Stimulated activated CD8-positive, alpha-beta memory T cell treated with anti-CD3 and anti-CD28 coated beads, Interleukin-4, amount 100 ng/mL, for 4 hours (primary cell): ENCODE measurements at places on chromosomes 5 and 9.

DNA sequence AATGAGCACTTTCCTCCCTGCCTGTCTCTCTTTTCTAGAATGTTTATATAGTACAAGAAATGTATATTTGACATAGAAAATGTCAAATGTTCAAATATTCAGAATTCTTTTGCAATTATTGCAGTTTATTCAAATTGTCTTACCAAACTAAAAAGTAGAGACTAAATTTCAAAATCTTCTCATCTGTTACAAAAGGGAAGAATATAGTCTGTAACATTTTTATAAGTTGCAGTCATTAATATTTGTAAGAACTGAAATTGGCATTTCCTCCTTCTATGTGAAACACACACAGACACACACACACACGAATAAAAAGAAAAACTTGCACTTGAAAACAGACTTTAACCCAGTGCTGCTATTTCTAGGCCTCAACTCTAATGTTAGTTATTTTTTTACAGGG lies 56.4 kb downstream of the NR3C1 start:
- DNase-seq, result no peak

DNA sequence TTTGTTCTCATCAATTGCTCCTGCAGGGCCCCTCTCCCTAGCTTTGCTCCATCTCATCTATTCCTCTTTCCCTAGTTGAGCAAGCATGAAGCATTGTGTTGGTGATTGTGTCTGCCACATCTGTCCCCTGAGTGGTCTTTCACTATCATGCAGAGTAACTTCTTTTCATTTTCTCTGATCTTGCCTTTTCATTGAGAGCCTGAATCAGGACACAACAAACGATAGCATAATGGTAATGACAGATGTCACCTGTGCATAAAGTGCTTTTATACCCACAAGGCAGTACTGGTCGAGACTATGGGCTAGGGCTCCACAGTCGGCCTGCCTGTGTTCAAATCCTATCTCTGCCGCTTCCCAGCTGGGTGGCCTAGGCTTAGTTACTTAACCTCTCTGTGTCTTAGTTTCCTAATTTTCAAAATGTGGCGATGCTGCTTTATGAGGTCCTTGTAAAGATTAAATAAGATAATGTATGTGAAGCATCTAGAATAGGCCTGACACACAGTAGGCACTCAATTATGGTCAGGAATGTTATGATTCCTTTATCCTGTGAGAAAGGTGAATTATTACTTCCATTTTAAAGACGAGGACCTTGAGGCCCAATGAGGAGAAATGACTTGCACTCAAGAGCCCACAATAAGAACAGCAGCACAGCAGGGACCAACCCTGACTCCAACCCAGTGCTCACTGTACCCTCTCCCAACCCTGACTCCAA lies 137.1 kb upstream of the ZNF618 start:
- no peak for DNase-seq

GRCh38 chr9:135501261-135502167 lies 1.0 kb downstream of the MRPS2 start:
- no peak for DNase-seq

DNA sequence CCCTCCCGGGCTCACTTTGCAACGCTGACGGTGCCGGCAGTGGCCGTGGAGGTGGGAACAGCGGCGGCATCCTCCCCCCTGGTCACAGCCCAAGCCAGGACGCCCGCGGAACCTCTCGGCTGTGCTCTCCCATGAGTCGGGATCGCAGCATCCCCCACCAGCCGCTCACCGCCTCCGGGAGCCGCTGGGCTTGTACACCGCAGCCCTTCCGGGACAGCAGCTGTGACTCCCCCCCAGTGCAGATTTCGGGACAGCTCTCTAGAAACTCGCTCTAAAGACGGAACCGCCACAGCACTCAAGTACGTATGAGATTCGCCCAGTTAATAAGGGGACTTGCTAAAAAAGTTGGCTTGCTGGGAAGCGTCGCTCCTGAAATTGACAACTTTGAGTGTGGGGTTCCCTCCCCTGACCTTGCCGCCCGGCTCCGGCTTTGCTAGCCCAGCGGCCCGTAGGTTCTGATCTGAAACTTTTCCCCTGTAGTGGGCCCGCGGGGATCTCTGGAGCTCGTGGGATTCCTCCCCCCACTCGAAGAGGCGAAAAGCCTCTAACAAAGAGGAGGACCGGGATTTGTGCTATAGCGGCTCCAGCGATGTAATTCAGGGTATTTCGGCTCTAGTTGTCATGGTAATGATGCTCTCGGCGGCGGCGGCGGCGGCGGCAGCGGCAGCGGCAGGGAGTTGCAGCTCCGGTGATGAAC lies 572 bp downstream of the NR4A3 start:
- DNase-seq, result no peak

- no peak for DNase-seq
Measured at GRCh38 chr9:124297915-124298645, 40.3 kb downstream of the NEK6 start.

DNA sequence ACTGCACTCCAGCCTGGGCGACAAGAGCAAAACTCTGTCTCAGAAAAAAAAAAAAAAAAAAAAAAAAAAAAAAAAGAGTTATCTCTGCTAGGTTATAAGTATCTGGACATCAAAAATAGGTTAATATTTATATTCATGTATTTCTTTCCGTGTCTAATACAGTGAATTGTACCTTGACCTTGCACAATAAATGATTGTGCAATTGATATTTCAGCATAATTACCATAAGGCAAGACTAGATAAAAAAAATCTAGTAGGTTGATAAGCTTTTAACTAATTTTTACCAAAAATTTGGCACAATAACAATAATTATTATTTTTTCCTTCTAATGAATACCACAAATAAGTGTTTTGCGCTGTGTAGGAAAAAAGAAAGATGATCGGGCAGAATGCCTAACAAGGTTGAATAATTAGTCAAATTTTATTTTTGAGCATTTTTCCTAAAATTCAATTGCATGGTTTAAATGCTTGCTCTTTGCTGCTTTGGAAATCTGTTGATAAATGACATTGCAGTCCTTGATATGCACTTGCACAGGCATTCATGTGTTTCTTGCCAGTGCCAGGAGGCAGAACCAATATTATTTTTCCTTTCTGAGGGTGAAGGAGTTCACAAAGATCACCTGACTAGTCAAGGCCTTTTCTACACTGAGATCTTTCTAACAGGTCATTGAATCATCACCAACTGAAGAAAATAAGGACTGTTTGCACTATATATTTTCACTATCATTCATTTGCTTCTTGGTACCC lies 127.5 kb downstream of the ARRDC3 start:
- no peak for DNase-seq

GRCh38 chr5:157497875-157498611 lies 38.0 kb downstream of the NIPAL4 start:
- no peak for DNase-seq

DNA sequence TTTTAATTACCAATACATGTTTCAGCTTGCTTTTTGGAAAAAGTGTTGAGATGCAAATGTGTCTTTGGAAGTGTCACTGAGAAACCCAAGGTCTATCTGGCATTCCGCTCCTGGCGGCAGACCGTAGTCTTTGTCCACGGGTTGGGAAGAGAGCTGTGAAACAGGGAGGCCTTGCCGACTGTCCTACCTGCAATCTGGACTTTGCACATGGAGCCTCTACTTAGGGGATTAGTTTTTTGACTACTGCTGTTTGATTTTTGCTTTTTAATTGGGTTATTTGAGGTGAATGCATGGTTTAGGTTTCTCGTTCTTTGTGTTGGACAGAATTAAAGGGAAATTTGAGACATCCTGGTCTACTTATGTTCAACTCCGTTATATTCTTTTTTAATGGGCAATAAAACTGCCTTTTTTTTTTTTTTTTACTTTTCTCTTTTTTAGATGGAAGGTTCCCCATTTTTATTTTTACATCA lies 25.7 kb downstream of the TRIO start:
- DNase-seq, result no peak

GRCh38 chr5:143695244-143695864 lies 116.6 kb upstream of the HMHB1 start:
- no peak for DNase-seq

GRCh38 chr5:32951003-32951402 lies 239.9 kb downstream of the NPR3 start:
- DNase-seq, result no peak

GRCh38 chr5:110169461-110169860 lies 479.7 kb downstream of the MAN2A1 start:
- DNase-seq, result no peak

GRCh38 chr5:126234563-126235195 lies 188.5 kb upstream of the GRAMD2B start:
- DNase-seq, result no peak

DNA sequence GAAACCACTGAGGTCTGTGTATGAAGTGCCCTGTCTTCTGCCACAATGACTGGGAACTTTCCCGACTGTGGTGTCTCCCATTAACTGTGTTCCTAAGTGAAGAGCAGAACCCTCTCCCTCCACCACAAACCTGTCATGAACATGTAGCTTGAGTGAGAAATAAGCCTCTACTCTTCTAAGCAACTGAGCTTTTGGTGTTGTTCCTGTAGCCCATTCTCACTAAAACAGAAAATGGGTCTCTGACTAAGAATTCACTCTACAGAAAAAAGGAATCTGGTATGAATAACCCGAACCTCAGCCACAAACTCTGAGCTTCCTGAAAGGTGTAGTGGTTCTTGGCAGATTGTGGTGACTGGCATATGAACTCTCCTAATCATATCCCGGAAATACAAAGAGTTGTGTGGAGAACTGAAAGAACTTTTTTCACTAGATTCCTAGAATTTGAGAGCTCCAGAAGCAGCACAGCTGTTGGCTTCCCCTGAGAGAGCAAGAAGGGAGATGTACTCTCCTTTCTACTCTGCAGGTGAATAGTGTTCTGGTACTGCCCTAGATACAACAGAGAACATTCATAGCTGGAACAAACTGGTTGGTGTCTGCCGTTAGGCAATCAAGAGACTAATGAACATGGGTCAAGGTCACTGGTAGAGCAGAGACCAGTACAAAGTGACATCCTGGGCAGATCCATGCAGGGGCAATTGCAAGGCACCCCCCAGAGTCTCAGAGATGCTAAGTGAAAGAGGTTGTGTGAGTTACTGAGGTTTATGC lies 283.8 kb downstream of the PDE4D start:
- DNase-seq, result no peak

- no peak for DNase-seq
Measured at GRCh38 chr5:61614606-61615005, 282.5 kb downstream of the ZSWIM6 start.

GRCh38 chr9:109487247-109487646 lies 10.9 kb downstream of the PTPN3 start:
- DNase-seq, result no peak

GRCh38 chr5:7190712-7191250 lies 205.2 kb upstream of the ADCY2 start:
- no peak for DNase-seq

GRCh38 chr9:23779220-23779619 lies 46.8 kb downstream of the ELAVL2 start:
- DNase-seq, result no peak

DNA sequence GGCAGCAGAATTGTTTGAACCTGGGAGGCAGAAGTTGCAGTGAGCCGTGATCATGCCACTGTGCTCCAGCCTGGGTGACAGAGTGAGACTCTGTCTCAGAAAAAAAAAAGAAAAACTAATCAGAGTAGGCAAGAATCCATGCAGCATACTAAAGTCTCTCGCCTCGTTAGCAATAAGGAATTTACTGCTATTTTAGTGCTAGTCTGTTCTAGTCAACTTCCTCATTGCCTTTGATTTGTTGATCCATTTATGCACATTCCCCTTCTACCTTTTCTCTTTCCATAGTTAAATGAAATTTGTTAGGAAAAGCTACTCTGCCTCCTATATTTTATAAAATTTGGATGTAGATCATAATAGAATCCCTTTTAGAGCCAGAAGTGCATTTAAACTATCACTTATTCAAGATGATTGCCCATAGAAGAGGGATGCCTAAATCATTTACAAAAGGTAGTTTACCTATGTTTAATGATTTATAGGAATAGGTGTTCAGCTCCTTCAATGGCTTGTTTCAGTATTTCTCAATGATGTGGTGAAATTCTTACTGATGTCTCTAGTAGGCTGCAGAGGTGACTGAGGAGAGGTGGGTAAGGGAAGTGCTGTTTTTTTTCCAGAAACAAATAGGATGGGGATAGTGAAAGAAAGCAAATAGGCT lies 1.9 kb downstream of the LRRC19 start:
- DNase-seq, result no peak

- DNase-seq, result no peak
Measured at GRCh38 chr5:170704417-170705192, 78.9 kb upstream of the GABRP start.

- DNase-seq, result no peak
Measured at GRCh38 chr9:95422650-95423049, 94.1 kb downstream of the PTCH1 start.

DNA sequence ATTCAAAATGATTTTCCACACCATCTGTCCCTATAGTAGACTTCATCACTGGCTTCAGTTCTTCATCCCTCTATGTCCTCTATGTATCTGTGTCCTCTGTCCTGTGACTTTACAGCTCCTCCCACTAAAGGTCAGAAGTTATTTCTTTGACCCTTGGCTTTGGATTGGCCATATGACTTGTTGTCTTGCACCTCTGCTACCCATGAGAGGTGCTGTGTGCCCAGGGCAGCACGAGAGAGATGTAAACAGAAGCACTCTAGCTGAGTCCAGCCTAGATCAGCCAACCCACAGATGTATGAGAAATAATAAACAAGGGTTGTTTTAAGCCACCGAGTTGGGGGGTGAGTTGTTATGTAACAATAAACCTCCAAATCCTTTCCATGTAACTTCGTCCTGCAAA lies 63.4 kb upstream of the ENTREP1 start:
- DNase-seq, result no peak

DNA sequence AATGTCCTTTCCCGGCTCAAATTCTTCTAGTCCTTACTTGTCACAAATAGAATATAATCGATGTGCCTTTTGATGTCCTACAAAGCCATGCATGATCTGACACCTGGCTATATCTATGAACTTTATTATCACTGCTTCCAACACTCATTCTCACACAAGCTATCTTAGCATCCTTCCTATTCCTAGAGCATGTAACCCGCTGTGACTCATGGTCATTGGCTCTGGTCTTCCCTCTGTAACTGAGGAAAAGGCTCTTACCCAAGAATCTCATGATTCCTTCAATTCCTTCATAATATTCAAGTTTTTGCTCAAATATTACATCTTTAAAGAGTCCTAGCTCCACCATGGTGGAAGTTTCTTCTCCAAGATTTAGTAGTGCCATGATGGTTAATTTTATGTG lies 480.0 kb upstream of the PAPPA start:
- no peak for DNase-seq

GRCh38 chr9:114093031-114093471 lies 6.0 kb downstream of the KIF12 start:
- DNase-seq, result no peak

- no peak for DNase-seq
Measured at GRCh38 chr5:117144086-117144485, 569.5 kb upstream of the SEMA6A start.

DNA sequence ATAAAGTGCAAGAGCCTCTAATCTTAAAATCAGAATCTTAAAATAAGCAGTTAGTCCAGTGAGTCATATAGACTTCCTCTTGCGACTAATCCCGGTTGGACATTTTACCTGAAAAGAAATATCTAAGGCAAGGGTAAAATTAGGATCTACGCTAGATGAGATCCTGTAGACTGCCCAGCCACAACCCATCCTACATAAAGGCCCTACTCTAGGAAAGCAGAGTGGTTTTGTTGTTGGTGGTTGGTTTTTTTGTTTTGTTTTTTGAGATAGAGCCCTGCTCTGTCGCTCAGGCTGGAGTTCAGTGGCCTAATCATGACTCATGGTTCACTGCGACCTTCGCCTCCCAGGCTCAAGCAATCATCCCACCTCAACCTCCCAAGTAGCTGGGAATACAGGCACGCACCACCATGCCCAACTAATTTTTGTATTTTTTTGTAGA lies 6.9 kb downstream of the TSC1 start:
- no peak for DNase-seq
